ENCODE measurements at places on chromosomes 7 and 10.

GRCh38 chr7:155950898-155951553 is 138.8 kb upstream of the SHH start:
- no peak for DNase-seq

DNA sequence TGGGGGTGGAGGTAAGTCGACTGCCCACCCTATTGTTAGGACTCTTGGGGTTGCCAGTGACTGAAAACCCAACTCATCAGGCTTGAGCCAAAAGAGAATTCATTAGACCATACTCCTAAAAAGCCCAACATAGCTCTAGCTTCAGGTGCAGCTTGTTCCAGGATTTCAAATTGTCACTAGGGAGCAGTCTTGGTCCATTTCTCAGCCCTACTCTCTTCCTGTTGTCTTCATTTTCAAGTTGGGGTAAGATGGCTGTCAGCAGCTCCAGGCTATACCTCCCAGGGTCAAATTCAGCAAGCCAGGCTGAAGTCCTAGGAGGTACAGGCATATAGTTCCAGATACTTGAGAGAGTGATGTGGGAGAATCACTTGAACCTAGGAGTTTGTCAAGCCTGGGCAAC is 14.9 kb upstream of the COL13A1 start:
- DNase-seq, result peak; percentile 42

GRCh38 chr10:118301211-118301610 is 40.9 kb downstream of the FAM204A start:
- DNase-seq, result no peak

- DNase-seq, result no peak
Measured at GRCh38 chr10:86344714-86345161, 21.9 kb downstream of the GRID1 start.

GRCh38 chr7:96179341-96179740 is 142.6 kb downstream of the SLC25A13 start:
- no peak for DNase-seq

DNA sequence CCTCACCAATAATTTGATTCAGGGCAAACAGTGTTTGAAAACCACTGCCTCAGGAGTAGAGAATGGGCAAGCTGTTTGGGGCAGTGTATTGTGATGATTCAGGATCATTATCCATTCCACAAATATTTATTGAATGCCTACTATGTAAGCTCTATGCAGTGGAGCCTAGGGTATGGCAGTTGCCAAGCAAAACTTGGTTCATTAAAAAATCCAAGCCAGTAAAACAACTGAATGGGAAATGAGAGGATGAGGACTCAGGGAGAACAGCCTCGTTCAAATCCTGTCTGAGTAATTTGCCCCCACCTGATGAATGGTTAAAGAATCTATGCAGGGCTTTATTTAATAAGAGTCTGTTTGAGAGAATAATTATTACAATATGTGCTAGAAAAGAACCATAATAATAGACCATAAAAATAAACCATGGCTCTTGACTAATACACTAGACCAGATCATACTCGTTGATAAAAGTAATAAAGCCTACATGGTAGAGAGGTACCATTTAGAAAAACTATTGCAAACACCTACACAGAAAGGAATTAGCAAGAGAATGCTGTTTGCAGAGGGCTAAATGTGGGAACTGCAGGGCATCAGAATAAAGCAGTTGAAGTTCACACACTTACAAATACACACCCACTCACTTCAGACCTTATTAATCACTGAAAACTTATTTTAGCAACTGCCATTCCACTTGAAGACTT is 71.7 kb downstream of the CREB5 start:
- DNase-seq, result no peak

DNA sequence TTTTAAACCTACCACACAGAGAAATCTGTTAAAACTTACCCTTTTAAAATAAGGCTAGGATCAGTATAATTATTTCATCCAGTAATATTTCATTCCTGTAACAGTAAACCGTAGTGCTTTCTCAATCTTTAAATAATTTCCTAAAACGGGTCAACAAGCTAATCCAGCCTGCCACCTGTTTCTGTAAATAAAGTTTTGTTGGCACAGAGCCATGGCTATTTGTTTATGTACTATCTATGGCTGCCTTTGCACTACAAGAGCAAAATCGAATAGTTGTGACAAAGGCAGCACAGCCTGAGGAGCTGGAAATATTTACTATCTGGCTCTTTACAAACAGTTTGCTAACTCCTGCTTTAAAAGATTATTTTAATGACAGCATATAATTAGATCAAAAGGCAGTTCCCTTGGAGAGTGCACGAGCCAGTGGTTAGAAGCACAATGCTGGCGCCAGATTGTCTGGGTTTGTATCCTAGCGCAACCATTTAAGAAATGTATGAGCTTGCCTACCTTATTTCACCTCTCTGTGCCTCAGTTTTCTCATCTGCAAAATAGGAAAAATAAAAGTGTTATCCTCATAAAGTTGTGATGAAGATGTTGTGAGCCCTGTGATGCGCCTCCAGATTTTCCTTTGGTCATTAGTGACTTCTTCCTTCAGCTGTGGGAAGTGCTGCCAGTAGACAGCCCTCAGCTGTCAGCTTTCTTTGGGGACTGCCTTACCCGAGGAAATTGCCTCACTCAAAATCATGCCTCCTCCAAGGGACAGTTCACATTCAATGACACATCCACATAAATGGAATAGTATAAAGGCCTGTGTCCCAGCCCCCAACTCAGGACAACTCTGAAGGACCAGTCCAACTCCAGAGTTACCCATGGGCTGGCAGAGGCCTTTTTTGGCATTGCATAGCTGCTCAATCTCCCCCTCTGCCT is 11.8 kb upstream of the MIOS start:
- peak; percentile 24 for DNase-seq

DNA sequence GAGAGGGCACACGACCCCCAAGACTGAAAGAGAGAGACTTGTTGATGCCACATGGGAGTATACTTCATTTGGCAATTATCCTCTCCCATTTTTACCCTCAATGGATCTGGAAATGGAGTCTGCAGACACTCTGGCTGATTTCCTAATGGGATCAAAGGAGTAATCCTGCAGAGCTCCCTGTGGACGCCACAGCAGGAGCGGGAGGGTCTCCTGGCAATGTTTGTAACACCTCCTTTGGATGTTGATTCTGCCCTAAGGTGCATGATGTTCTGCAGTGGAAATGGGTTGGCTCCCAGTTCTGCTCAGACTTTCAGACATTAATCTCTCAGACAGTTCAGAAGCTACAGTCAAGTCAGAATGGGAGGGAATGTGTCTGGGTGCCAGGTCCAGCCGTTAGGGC is 166.0 kb upstream of the WDR11 start:
- DNase-seq, result no peak

DNA sequence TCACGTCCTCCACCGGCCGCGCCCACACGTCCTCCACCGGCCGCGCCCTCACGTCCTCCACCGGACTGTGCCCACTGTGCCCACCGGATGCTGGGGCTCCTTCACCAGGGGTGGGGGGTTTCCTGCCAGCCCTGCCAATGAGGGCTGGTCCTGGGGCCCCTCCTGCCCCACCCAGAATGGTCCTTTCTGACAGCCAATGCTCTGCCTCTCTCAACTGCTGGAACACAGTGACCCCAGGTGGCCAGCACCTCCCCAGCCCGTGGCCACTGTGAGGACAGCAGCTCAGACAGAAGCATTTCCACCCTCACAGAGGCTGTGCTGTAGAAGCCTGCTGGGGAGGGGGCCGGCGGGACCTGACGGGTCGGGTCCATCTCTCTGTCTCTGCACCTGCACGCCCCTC is 90.1 kb upstream of the DNAAF5 start:
- DNase-seq, result peak; percentile 48

GRCh38 chr7:29413626-29414136 is 150.0 kb upstream of the PRR15 start:
- DNase-seq, result no peak

GRCh38 chr10:7444551-7445121 is 33.8 kb upstream of the SFMBT2 start:
- peak; percentile 21 for DNase-seq

GRCh38 chr10:22460531-22461403 is 115.5 kb downstream of the SPAG6 start:
- no peak for DNase-seq

Measured in common myeloid progenitor, CD34-positive (primary cell).